ENCODE measurements at places on chromosomes 1 and 21. TPM values are rescaled to one million over a fixed set of nuclear protein-coding genes. Genes with fewer than 3 reads are reported as not detected.

Gene TCP10L
- total RNA-seq, result 0.56 TPM

DNA sequence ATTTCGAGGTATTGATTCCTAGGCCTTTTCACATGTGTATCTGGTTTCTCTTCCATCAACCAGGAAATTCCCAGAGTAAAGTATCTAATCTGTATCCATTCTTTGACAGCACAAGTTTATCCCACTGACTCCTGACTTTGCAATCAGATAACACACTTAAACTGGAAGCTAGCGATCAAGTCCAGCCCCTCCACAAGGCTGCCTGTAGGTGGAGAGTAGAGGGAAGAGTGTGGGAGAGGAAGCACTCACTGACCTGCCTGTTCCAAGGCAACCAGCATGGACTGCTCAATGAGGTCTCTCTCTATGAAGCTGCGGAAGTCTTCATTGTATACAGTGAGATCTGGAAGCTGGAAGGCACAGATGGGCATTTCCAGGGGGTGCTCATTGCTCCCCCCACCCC lies 30.4 kb upstream of the MTMR11 start:
- no peak for DNase-seq

DNA sequence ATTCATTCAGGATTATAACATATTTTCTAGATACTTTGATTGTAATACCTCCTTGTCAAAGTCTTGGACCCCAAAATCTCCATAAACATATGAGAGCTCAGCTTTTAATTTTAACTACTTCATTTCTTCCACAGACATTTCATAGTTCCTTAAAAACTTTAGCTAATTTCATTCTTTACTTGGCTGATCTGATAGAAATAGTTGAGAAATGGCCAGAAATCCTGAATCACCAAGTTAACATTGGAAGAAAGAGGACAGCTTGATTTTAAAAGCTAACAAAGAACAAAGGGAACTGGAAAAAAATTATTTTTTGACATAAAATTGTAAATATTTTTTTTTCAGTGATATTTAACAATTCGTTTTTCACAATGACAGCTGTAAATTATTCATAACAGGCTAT lies 216.5 kb downstream of the NTNG1 start:
- no peak for DNase-seq

Gene CAMK1G
- total RNA-seq, result 0.63 TPM

Gene ITGB2
- 248 TPM for total RNA-seq

DNA sequence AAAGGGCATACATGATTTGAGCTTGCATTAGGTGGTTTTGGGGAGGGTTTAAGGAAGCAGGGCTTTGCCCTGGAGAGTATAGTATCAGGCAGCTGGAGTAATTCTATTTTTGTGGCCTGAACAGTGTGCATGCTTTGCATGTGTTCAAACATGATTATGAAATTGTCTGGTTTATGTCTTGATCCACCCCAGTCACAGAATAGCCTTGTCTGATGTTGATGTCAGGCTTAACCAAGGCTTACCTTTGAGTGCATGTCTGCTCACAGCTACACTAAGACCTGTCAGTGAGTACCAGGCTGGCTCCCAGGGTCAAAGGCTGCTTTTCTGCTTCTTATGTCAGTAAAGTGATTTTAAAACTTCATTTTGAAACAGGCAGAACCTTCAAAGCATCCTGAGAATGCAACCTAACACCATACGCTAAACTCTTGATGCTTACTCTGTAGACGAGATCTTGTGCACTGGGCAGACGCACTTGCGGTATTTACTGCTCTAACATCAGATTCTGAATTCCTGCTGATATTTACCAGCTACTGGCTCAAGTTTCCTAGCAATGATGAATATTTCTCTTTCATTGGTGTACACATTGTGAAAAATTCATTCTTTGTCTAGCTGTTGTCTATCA lies 78.9 kb downstream of the MAP3K21 start:
- no peak for DNase-seq

- DNase-seq, result no peak
Observed at GRCh38 chr1:227070638-227071285, 130.7 kb downstream of the COQ8A start.

Gene SEMA4A
- total RNA-seq, result 80.3 TPM

DNA sequence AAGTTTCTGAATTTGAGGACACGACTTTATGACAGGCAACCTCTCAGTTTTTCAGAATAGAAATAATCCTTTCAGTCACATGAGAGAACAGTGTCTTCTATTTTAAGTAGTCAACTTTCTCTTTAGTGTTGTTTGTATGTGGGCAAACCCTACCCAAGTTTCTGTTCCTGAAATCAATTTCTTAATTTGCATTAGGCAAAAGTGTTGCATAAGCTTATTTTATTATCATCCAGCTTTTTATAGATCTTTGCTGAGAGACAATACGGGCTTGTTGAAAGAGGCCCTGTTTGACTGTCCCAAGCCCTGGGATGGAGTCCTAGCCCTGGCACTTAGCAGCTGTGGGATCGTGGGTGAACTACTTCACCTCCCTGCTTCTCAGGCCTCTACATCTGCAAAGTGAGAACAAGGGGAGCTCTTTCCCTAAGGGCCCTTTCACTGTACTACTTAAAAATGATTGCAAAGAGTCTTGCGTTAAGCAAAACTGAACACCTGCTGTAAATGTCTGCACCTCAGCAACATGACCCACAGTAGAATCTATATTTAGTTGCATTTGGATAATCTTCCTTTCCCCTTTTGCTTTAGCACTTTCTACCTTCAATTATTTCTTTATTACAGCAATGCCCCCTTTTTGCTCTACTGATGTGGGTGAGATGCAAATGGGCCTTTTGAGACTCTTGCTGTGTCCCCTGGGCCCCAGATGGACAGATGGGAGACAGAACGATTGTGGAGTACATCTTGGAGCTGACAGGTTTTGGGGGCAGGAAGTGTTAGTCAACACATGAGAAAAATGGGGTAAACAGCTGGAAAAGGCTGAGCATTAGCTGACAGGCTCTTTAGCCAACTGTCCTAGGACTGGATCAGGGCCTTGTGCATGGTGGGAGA lies 41.0 kb upstream of the SCAF4 start:
- no peak for DNase-seq

Measured in activated T-cell treated with anti-CD3 and anti-CD28 coated beads, Interleukin-2, amount 50 U/mL, for 72 hours (primary cell).